Activated T-helper 1 cell treated with anti-CD3 and anti-CD28 coated beads, Interleukin-12 subunit alpha, Interleukin-12 subunit beta, Interleukin-2, Interleukin-4 antibody, amounts not matched to agents 30 ng/mL and 10 ng/mL and 1 ng/mL, durations not matched to agents 14 hours and 24 hours and 36 hours (primary cell): ENCODE measurements at places on chromosomes 3 and 15. TPM values are rescaled to one million over a fixed set of nuclear protein-coding genes. Genes with fewer than 3 reads are reported as not detected.

The HRH1 gene
- 0.15 and 0.21 TPM in 2 replicates for total RNA-seq

The MKRN3 gene
- 1.7 and 2.1 TPM in 2 replicates for total RNA-seq

The GANC gene
- total RNA-seq, result 13.0 and 15.2 TPM in 2 replicates

The SLC22A14 gene
- not detected in 2 replicates for total RNA-seq

The CLDND1 gene
- 314 and 328 TPM in 2 replicates for total RNA-seq
